ENCODE measurements at places on chromosomes 7 and 10.

GRCh38 chr7:84238596-84238995 lies 44.0 kb upstream of the SEMA3A start:
- no peak for DNase-seq

- DNase-seq, result no peak
Measured at GRCh38 chr7:43784030-43784584, 25.6 kb downstream of the BLVRA start.

- DNase-seq, result no peak
Measured at GRCh38 chr7:128221929-128222403, 19.1 kb upstream of the LEP start.

GRCh38 chr10:42987121-42987541 lies 89.7 kb upstream of the RET start:
- peak; percentile 6 for DNase-seq

GRCh38 chr10:65581426-65582026 lies 1344.3 kb upstream of the LRRTM3 start:
- DNase-seq, result no peak

DNA sequence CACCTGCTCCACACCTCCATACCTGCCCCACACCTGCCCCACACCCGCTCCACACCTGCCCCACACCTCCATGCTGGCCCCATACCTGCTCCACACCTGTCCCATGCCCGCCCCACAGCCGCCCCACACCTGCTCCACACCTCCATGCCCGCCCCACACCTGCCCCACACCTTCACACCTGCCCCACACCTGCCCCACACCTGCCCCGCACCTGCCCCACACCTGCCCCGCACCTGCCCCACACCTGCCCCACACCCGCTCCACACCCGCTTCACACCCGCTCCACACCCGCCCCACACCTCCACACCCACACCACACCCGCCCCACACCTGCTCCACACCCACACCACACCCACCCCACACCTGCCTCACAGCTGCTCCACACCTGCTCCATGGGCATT lies 53.0 kb downstream of the PARP12 start:
- DNase-seq, result no peak

GRCh38 chr10:125123476-125124114 lies 36.8 kb downstream of the CTBP2 start:
- no peak for DNase-seq

DNA sequence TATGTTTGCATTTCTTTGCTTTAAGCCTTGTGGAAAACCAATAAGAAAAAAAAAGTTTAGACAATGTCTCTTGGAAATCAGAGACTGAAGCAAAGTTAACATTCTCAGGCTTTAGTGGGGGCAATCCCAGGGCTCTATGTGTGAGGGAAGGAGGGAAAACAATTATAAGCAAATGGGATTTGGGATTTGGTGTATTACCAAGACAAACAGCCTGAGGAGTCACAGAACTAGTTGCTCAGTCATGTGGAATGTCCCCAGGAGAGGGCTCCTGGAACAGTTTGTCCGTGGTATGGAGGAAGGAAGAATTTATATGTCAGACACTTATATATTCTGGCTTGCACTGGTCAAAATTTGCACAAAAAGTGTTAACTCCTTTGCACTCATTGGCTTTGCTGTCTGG lies 562.9 kb upstream of the TPK1 start:
- DNase-seq, result no peak

GRCh38 chr7:31497516-31497915 lies 16.4 kb upstream of the ITPRID1 start:
- no peak for DNase-seq

DNA sequence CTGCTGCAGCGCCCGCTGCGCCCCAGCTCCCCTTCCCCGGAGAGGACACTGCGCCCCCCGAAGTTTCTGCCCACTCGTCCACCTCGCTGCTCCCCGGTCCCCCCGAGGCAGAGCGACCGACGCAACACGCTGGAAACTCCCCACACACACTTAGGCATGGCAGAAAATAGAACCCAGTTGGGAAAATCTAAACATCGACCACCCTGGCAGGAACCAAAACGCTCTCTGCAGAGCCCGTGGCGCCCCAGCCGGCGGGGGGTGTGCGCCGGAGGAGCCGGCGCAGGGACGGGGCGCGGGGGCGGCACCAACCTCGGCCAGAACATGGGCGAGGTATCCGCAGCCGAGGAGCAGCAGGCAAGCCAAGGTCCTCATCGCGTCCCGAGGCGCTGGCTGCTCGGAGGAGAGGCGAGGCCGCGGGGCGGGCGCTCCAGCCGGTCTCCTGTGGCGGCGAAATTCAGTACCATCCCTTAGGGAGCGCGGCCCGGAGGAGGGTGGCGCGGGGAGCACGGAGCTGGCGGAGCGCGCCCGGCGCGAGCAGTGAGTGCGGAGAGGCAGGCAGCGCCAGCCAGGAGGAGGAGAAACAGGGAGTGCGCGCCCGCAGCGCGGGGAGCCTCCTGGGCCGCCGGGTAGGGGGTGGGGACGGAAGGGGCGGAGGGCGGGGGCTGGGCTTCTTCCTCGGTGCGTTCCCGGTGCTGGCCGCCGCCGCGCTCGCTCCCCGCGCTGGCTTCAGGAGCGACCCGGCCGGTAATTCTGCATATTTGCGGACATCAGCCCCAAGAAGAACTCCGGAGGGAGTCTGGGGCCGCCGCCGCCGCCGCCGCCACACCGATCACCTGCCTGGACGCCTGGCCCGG lies 789 bp downstream of the PDGFA start:
- peak; percentile 60 for DNase-seq

DNA sequence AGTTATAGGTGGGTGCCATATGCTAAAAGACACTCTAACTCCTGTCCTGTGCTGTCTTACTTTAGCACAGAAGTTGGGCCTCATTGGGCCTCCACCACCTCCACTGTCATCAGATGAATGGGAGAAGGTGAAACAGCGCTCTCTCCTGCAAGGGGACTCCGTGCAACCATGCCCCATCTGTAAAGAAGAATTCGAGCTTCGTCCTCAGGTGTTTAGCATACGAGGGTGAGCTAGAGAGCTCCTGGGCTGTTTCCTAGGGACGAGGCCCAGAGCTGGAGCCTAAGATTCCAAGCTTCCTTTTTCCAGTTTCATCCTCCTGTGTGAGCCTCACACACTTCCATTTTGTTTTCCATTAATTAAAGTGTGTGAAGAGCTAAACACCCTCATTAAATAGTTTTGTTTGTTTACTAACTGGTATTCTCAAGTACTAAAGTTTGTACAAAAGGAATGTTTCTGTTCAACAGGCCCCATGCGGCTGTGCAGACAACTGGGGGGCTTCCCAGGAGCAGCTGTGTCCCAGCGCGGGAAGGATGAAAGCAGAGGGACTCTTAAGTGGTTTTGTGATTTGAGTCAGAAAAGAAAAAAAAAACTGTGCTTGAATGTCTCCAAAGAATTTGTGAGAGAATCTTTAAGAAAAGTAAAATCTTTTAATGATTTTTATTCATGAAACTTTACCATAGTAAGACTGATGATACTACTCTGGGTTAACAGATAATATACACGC lies 14.1 kb downstream of the RNF32 start:
- no peak for DNase-seq

DNA sequence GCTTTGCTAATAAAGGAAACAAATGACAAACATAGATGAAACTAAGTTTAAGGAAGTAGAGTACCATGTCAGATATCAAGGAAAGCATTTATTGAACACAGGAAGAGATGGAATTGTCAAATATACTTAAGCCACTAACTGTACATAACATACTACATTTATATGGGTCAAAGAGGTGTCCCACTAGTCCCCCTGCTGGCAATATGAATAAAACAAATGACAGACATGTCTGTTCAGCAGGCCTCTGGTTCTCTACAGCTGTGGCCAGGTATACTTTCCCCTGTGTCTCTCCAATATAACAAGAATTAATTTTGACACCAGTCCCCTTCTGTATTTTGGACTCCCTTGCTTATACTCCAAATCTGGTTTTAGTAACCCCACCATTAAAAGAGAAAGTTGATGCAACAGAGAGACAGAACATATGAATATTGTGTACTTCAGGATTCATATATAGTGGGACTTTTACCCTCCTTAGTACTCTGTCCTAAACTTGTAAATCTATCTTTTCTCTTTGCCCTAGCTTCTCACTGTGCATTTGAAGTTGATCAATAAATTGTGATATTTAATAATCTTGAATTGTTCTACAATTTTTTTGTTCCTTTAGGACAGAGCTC lies 42.9 kb downstream of the CD36 start:
- no peak for DNase-seq

- no peak for DNase-seq
Measured at GRCh38 chr7:1103009-1103788, 15.3 kb downstream of the GPER1 start.

GRCh38 chr7:36985866-36986400 lies 261.6 kb upstream of the AOAH start:
- DNase-seq, result no peak

DNA sequence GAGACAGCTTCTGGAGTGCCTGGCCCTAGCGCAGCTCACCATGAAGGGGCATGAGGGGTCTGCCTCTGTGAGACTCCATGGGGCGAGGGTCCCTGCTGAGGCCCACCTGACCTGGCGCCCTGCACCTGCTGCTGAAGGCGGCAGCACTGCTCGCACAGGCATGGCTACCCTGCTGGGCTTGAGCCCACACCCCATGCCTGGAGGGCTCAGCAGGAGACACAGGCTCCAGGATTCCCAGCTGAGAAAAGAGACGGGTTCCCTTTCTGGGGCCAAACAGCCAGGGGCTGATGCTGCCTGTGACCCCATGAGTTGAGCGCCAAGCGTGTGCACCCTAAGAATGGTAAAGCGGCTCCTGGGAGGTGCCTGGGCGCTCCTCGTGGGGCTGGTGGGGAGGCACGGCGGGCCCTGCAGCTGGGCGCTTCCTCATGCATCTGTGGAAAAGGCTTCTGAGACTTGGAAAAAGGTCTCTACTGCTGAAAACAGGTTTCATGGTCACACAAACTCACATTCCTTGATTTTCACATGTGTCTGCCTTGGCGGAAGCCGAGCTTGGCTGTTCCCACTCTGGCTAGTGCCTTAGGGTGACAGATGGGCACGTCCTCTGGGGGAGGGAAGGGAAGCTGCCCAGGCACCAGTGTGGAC lies 233.4 kb downstream of the ZMYND11 start:
- DNase-seq, result no peak

DNA sequence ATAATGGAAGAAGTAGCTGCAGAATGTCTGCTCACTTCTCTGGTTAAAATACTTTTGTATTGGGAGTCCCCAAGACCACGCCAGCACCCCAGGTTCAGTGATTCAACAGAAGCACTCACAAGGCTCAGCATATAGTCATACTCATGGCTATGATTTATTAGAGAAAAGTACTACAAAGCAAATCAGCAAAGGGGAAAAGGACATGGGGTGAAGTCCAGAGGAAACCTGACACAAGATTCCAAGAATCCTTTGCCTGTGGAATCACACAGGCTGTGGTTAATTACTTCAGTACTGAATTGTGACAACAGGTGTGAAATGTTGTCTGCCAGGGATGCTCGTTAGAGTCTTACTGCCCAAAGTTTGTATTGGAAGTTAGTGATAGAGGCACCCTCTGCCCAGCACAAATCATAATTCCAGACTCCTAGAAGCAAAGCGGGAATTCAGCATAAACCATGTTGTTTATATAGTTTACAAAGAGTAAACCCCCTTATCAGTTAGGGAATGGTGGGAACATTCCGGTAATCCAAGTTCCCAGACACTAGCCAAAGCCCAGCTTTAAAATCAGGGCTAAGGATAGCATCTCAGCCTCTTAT lies 79.4 kb downstream of the HYCC1 start:
- no peak for DNase-seq

DNA sequence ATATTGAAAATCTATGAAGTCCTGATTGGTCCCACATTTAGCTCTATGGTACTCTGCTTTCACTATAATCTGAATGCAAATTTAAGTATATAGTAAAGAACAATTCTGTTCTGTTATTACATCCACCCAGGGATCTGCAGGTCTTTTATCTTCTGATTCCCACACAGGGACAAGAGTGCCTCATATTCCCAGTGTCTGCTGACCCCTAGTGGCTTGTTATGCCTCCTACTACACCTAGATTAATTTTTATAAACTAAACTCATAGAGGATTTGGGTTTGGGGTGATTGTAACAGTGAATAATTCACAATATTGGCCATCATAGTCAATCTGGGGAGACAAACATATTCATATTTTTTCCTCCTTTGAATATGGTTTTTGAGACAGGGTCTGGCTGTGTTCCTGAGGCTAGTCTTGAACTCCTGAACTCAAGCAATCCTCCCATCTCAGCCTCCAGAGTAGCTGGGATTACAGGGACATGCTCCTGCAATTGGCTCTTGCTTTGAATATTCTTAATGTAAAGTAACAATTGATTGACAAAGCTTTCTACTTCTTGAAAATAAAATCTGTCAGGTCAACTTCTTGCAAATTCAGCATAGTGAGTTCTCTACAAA lies 282.1 kb downstream of the KCND2 start:
- peak; percentile 19 for DNase-seq

- DNase-seq, result no peak
Measured at GRCh38 chr7:108561047-108561619, 8.4 kb downstream of the THAP5 start.

DNA sequence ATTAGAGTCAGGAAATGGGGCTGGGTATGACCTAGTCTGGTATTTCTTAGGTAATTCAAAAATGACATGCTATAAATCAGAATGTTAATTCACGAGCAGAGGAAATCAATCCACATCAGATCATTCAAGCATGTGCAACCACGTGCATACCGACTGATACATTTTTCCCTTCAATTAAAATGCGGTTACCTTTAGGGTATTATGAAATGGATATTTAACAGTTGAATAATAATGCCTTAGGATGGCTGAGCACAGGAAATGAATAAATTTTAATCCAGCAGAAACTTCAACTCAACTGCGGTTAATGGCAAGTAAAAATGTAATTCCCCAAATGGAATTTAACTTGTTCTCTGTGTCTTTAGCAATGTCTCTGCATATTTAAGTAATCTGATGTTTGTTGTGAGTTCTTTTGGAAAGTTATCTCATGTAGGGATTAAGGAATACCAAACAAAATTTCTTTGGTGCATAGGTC lies 9.2 kb downstream of the CPA2 start:
- DNase-seq, result no peak

DNA sequence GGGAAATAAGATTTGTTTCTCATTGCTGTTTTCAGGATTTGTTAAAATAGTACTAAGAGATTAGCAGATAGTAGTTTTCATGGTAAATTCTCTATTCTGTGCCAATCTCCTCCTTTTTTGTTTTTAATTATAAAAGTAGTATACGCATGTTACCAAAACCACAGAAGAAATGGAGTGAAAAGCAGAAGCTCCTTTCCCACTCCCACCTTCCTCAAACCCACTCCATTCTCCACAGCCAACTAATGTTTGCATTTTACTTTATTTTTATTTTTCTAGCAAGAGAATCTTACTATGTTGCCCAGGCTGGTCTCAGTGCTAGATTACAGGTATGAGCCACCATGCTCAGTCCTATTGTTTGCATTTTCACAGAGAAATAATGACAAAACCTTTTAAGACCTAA lies 4.5 kb upstream of the LRMDA start:
- DNase-seq, result no peak

DNA sequence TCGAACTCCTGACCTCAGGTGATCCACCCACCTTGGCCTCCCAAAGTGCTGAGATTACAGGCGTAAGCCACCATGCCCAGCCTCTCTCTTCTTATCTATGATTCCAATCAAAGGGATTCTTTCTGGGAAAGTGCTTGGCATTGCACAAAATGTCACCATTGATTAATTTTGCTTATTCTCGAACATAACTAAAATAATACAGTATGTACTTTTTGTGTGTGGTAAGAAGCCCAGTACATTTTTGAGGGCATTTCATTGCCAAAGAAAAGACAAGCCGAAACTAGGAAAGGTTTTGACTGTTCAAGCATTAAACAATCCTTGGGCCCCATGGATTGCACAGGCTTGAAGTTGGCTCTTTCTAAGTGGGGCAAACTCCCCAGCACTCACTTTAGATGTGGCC lies 18.3 kb upstream of the CACUL1 start:
- DNase-seq, result no peak

Data from progenitor cell of endocrine pancreas (in vitro differentiated cells).